Activated CD8-positive, alpha-beta T cell treated with anti-CD3 and anti-CD28 coated beads for 36 hours (primary cell): ENCODE measurements at places on chromosomes 12 and 14.

DNA sequence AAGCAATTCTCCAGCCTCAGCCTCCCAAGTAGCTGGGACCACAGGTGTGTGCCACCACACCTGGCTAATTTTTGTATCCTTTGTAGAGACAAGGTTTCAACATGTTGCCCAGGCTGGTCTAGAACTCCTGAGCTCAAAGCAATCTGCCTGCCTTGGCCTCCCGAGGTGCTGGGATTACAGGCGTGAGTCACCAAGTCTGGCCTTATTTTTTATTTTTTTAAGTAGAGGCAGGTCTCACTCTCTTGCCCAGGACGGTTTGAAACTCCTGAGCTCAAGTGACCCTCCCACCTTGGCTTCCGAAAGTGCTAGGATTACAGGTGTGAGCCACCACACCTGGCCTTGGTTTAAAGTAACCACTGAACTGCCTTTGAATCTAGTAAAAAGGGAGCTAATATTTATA is 56.8 kb downstream of the SPPL3 start:
- no peak for DNase-seq

- DNase-seq: no peak
Observed at GRCh38 chr14:34201909-34202637, 251.2 kb upstream of the EGLN3 start.

DNA sequence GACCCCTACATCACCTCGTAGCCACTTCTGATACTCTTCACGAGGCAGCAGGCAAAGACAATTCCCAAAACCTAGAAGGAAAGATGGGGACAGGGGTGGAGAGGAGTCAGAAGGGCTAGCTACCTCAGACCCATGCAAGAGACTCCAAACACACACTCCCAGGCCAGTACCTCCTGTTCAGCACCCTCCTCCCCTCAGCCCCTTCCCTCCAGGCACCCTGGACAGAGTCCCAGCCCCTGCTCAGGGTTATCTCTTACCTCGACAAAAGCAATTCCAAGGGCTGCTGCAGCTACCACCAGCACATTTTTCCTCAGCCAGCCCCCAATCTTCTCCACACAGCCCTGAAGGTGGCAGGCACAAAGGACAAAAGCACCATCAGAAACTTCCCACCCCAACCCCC is 3.3 kb downstream of the CD63 start:
- no peak for DNase-seq

DNA sequence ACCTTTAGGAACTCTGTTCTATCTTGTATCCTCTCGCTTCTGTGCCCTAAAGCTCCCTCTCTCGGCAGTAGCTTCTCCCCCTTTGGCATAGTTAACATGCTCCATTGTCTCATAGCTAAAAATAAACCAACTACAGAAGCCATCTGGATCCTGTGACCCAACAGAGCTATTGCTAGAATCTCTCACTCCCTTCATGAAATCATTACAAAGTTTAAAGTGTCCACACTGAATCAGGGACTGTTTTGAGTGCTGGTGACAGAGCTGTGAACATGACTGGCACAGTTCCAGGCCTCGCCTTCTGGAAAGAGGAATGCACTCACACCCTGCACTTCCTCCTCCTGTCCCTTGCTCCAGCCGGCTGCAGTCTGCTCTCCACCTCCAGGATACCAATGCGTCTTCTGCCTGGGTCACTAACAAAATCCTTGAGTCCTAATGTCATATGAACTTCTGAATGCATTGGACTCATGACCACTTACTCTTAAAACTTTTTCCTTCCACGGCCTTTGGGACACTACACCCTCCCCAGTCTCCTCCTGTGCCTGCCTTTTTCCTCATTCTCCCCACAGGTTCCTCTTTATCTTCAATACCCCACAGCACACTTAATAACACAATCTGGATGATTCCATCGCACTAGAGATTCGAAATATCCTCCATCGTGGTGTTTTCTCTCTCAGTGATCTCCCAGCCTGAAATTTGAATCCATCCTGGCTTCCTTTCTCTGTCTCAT is 13.2 kb downstream of the PLBD1 start:
- DNase-seq: no peak
